Left ventricle myocardium inferior (tissue), 1 donor: ENCODE measurements at places on chromosomes 7 and 10. TPM values are rescaled to one million over a fixed set of nuclear protein-coding genes. Genes with fewer than 3 reads are reported as not detected.
A peak's percentile ranks its signal among the peaks of the same experiment; 100 is the strongest.

DNA sequence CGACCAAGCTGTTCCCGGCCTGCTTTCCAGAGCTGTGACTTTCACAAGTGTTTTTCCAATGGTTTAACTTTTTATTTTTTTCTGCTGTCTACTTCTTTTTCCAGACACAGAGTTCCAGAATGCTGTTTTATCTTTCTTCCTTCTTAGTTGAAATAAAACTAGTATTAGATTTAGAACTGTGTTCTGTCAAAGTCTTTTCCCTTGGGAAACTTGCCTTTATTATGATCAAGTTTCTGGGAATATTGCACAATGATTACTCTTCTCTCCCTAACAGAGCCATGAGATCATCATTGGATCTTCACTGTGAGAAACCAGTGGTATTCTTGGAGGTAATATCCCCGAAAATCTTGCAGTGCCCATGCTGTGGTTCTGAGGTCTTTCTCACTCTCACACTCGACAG is 104.9 kb upstream of the KCND2 start:
- DNase-seq = no peak

GRCh38 chr7:54812756-54813322 is 53.8 kb upstream of the SEC61G start:
- no peak for DNase-seq

- DNase-seq = no peak
These were observed 537.5 kb downstream of the DNAJB6 start for GRCh38 chr7:157874208-157874816.

DNA sequence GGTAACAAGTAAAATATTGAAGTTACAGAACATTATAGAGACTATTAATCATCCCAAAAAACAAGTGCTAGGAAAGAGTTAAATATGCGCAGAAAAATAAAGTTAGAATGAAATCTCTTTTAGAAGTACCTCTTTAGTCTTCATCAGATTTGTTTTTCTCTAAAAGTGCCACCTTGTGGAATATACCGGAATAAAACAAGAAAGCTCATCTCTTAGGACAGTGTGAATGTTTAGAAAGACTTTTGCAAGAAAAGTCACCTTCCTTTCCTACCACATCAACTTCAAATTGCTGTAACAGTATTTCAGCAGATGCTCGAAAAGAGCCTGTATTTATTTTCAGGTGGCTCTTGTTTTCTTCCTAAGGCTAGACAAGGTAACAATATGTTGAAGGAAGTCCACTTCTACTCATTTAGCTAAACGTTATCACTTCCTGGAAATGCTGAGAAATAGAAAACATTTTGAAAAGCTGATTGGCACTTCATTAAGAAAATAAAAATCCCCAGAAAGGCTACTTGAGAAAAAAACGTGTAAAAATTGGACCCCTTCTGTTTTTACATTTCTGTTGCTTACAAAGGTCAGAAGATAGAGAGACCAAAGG is 19.8 kb upstream of the FAM133B start:
- no peak for DNase-seq

DNA sequence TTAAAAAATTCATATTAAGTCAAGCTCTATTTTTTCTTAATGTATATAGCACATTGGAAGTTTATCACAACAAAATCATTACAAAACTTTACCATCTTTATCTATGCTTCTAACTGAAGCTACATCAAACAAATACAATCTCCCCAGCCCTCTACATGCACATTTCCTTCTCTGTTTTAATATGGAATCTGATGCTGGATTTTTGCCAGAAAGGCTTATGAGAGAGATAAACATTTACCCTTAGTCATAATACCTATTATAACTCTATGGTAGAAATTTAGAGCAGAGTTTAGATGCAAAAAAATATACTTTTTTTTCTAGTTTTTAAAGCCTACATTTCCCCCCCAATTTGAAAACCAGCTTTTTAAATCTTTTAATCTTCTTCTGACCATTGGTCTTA is 1198.6 kb downstream of the GATA3 start:
- DNase-seq = no peak

DNA sequence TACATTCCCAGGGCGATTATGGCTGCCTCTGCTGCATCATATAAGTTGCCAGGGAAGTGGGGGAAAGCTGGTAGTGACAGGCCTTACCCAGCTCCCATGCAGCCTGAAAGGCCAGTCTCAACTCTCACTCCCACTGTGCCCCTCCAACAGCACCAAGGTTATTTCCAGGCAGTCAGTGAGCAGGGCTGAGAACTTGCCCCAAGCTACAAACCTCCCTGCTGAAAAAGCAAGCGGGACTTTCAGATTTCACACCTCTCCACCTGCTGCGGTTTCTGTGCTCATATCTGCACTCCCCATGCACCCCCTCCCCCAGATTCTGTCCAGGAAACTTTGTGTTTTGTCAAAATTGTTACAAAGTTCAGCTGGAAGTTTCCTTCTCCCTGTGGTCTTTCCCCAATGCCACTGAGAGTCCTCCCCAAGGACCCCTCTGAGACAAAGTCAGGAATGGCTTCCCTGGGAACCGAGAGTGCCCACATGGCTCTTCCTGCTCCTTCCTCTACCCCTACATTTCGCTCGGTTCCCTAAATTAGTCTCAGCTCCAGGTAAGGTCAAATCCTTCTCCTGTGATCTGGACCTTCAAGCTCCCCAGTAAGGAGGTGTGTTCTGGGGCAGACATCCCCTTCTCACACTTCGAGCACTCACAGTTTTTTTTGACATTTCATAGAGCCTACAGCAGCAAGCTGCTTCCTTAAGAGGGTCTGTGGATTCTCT is 25.3 kb upstream of the WNT2 start:
- DNase-seq = no peak

DNA sequence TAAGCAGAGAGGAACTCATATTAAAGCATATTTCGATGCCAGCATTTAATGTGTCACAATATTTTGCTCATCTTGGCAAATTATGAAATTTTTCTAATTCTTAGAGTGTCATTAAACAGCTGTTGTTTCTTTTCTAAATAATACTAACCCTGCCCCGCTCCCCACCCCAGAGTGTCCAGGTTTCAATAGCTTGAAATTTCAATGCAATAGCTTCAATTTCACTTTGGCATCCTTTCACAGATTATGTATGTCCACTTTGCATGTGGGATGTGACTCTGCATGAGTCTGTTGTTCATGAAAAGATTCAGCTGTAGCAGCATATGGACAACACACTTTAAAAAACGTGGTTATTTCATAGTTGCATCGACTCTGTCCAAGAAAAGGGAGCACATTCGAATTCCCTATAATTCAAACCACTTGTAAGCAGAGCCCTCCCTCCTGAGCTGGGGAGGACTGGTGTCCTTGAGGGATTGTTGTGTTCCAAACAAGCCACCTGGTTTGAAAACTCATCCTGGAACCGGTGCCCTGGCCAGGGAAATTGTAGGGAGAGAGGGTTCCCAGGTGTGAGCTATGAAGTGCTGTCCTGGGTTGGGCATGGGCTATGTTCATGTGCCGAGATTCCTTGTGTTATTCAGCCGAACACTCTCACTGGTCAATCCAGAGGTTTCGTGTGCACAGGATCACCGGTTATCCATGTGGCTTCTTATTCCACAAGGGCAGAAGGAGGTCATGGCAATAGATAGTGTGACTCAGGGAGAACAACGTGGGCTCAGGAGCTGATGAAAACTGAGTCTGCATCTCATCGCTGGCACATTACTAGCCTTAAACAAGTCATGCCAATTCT is 64.6 kb upstream of the CREB5 start:
- no peak for DNase-seq

DNA sequence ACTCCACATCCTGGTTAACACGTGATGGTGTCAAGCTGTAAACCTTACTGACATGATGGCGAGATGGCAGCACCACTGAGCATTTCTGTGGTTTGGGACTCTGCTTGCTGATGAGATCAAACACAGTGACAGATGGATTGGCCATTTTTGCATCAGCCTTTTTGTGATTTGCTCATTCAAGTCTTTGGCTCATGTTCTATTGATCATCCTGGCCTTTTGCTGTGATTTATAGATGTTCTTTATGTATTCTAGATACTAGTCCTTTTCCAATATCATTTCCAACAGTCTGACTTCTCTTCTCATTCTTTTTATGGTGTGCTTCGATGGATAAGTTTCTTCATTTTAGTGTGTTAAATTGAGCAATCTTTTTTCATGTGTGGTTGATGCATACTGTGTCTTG is 24.7 kb upstream of the DIP2C start:
- no peak for DNase-seq

- DNase-seq = no peak
These were observed 48.0 kb downstream of the ZNF365 start for GRCh38 chr10:62422068-62422590.

DNA sequence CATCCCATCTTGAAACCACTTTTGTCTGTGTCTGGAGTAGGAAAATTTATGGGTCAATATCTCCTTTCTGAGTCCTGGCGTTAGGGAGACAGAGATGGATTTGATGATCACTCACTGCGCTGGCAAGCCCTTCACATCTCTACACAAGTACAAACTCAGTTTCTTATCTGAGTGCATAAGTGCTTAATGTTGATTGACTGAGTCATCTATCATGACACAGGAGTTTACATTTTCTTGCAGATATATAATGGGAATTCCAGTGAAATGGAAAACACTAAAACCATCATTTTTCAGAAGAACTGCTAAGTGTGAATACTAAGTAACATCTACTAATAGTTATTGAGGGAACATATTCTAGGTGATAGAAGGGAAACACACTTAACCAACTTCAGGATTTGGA is 763.9 kb upstream of the COBL start:
- no peak for DNase-seq

DNA sequence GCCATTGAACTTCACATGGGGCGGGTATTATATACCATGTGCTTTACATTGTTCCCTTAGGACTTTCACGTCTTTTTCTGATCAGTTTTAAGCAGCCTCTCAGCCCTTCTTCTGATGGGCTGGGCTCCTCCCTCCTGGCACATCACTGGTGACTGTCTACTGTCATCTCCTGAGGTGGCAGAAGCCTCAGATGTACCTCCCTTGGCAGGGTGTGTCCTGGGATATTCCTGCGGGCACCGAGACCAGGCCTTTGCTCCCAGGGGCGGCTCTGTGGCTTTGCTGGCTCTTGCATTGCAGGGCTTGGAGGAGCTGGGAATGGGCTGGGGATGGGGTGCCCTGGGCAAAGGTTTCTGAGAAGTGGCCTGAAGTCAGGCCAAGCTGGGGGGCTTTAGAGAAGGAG is 34.6 kb upstream of the GOLGA7B start:
- no peak for DNase-seq

DNA sequence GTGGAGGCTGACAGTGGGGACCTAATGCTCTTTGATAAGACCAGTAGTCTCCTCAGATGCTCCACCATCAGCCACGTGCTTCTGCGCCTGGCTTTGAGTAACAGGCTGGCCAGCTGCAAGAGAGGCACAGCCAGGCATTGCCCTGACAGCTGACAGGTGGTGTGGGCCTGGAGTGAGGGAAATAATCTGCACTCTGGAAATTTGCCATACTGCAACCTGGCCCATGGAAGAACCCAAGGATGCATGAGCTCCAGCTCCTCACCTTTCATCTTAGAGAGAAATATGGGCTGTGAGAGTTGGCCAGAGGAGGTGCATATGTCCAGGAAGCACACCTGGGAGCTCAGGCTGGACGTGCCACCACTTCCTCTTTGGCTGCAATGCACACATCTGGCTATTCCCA is 118.9 kb downstream of the PLXDC2 start:
- no peak for DNase-seq

DNA sequence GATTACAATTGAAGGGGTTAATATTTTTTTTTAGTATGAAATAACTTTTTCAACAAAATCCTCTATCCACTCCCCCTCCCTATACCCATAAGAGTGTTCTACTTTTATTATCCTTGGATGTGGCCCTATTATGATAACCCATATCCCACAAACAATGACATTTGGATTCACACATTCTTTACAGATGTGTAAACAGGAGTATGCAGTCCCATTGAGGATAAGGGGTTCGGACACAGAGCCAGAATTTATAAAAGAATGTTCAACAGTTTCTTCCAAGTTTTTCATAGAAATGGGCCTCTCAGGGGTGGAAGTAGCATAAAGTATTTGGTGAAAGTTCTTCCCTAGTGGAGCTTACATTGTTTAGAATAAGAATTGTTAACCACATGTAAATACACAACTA is 16.1 kb upstream of the PCLO start:
- DNase-seq = no peak

GRCh38 chr7:133201470-133201869 is 51.4 kb upstream of the EXOC4 start:
- no peak for DNase-seq

DNA sequence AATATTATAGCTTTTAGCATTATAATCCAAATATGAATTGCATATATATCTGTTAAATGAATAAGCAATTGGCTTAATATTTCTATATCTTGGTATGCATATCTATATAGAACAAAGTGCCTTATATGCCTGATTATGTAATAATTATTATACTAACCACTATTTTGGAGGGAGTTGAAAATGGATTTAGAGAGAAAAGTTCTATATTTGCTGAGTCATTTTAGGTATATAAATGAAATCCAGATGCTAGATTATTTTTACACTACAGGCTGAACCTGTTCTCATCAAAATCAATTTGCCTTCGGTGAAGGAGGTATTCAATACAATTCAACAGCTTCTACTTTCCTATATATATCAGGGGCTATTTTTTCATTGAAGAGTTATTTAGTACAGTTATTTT is 276.4 kb downstream of the PCLO start:
- DNase-seq = no peak

GRCh38 chr10:112231602-112232400 is 48.2 kb upstream of the GPAM start:
- DNase-seq = no peak

GRCh38 chr7:151689196-151689971 is 169.7 kb upstream of the RHEB start:
- peak; percentile 70 for DNase-seq

GRCh38 chr10:26025523-26025922 is 91.5 kb downstream of the MYO3A start:
- DNase-seq = no peak

- DNase-seq = no peak
These were observed 15.4 kb upstream of the PRF1 start for GRCh38 chr10:70617798-70618568.

- DNase-seq = no peak
These were observed 307.2 kb downstream of the TCERG1L start for GRCh38 chr10:131004276-131004675.

GRCh38 chr10:112775892-112776674 is 174.0 kb upstream of the TCF7L2 start:
- DNase-seq = no peak

GRCh38 chr7:151924508-151924907 is 31.7 kb upstream of the GALNTL5 start:
- no peak for DNase-seq

GRCh38 chr10:112996462-112996861 is 46.4 kb downstream of the TCF7L2 start:
- no peak for DNase-seq

- DNase-seq = peak; percentile 50
These were observed at the start of gene CRTAC1 for GRCh38 chr10:98030093-98030821. Gene CRTAC1 (minus strand): TSS chr10:98030621. CDS start chr10:98030472, 149 bp downstream.

GRCh38 chr7:84113286-84113685 is 81.3 kb downstream of the SEMA3A start:
- no peak for DNase-seq

ENTPD1 gene
- 7.7 TPM for total RNA-seq

GSTO1 gene
- total RNA-seq = 189 TPM

C10orf53 gene
- total RNA-seq = not detected

GCK gene
- total RNA-seq = 0.49 TPM

FAM13C gene
- 5.2 TPM for total RNA-seq

PRLHR gene
- not detected for total RNA-seq

OR2A1 gene
- total RNA-seq = not detected

LRRC18 gene
- total RNA-seq = not detected

PCLO gene
- total RNA-seq = 4.2 TPM

CALHM2 gene
- 11.3 TPM for total RNA-seq

SNCG gene
- total RNA-seq = 14.7 TPM

CADPS2 gene
- total RNA-seq = 11.9 TPM
